ENCODE measurements at places on chromosomes 4 and X.

GRCh38 chr4:53552711-53553110, 38.6 kb downstream of the LNX1 start:
- DNase-seq = no peak

- no peak for DNase-seq
Observed at GRCh38 chr4:75699299-75699698, 25.1 kb upstream of the USO1 start.

DNA sequence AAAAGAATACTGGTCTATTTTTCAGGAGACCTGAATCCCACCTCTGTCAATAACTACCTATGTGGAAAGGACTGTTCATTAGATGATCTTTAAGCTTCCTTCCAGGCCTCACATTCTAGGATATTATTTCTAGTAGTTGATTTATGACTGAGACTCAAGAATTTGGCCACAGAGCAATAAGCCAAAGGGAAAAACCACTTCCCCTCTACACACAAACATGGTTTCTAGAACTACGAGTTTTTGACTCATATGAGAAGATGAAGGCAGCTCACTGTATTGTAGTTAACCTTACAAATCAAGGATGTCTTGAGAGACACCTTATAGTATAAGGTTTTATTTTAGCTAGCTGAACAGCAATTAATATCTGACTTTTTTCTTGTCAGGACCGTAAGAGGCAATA, 36.9 kb upstream of the GDPD2 start:
- no peak for DNase-seq

DNA sequence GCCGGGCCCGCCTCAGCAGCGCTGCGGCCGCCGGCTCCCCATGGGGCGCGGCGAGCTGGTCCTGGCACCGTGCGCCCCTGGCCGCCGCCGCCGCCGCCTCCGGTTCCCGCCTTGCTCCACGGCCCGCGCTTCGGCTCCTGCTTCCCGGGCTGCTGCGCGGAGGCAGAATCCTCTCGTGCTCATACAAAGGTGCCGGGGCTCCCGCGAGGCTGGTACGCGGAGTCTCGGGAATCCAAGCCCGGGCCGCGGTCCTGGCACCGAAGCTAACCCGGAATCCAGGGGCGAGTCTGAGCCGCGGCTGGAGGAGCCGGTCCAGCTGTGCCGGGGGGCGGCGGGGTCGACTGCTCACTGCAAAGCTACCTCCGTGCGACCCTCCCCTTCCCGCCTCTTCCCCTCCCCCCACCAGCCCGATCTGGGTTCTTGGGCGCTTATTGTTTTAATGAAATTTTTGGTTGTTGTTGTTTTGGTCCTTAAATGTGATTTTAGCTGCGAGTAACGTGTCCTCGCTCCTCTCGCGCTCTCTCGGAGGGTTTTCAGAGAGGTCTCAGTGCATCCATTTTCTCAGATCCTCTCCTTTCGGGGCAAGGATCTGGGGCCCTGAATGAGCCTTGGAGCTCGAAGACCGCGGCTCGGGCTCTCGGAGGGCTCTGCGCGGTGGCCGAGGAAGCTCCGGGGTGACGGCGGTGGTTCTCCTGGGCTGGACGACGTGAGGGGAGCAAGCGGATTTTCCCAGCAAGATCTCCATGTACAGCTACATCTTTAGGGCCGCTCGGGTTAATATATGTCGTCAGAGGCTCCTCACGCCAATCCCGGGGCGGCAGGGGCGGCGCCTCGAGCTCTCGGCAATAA, at the start of gene HAND2:
Gene HAND2, minus strand, starts transcription at position 753 of the 849 bp plus-strand sequence. CDS start 940 bp downstream, outside the sequence.
- DNase-seq = peak; percentile 44

- no peak for DNase-seq
Observed at GRCh38 chr4:119726505-119726904, 97.9 kb upstream of the PDE5A start.

DNA sequence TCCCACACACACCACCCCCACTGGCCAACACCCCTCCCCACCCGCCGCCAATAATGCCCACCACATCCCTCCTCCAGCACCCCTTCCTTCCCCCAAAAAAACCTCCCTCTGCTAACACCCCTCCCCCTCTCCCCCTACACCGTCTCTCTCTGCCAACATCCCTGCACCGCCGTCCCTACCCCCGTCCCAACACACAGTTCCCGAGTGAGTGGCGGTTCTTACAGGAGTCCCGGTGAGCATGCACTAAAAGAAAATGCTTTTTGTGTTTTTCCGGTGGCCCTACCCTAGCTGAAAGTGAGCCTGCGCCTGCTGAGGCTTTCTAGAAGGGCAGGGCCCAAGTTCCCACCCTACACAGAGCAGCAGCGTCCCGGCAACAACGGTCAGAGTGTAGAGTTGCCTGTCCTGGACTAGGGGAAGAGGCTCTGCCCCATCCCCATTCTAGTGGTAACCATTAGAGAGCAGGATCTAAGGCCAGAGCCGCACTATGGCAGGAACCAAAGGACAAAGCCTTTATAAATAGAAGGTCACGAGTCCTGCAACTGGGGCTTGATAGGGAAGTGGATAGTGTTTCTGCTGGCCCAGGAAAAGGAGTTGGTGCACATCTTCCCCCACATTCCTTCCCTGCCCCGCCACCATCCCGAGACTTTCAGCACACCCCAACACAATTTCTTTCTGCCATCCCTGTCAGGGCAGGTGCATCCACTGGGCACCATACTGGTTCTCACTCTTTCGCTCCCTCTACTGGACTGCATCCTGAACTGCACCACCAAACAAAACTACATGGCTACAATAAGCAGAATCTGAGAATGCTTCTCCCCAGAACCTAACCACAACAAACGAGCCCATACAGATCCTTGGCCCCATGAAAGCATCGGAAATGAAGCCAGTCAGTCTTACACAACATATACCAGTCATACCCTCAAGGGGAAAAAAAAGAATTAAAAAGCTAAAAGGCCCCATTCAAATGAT, 78.1 kb upstream of the PAGE3 start:
- DNase-seq = no peak

- DNase-seq = no peak
Observed at GRCh38 chr4:130125467-130125866, 1029.5 kb downstream of the C4orf33 start.

DNA sequence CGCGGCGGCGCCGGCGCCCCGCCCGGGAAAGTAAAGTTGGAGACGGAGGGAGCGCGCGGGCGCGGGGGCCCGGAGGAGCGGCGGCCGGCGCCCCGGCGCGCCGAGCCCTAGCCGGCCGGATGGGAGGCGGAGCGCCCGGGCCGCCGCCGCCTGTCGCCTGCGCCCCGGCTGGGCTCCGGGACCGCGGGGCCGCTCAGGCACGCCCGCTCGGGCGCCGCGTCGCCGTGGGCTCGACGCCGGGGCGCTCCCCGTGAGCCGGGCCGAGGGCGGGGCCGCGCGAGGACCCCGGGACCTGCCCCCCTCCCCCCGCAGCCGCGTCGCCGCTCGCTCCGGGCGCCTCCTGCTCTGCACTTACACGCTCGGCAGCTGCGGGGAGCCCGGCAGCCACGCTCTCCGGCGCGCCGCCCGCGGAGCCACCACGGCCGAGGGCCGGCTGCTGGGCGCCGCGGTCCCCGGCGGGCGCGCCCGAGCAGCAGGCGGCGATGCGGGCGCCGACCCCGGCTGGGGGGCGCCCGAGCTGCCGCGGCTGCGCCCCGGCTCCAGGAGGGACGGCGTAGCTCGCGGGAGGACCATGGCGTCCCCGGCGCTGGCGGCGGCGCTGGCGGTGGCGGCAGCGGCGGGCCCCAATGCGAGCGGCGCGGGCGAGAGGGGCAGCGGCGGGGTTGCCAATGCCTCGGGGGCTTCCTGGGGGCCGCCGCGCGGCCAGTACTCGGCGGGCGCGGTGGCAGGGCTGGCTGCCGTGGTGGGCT, at the start of gene ADRA2C:
Gene ADRA2C, plus strand, starts transcription at position 350 of the 749 bp plus-strand sequence. Its CDS starts 222 bp downstream, at position 572.
- no peak for DNase-seq

DNA sequence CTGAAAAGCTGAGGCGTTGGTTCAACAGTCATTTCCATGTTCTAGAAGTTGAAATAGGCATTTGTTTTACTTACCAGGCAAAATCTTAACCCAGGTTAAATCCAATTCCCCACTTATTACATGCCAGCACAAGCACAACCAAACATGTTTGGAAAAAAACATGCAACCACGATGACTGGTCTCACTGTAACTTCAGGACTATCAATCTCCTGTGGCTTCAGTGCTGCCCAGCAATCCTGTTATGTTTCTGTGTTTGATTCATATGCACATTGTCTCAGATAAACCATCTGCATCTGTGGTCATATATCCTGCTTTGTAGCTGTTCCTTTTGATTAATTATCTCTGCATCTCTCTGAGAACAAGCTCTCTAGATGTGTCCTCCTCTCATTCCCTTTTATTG, 28.3 kb downstream of the PRDM8 start:
- no peak for DNase-seq

DNA sequence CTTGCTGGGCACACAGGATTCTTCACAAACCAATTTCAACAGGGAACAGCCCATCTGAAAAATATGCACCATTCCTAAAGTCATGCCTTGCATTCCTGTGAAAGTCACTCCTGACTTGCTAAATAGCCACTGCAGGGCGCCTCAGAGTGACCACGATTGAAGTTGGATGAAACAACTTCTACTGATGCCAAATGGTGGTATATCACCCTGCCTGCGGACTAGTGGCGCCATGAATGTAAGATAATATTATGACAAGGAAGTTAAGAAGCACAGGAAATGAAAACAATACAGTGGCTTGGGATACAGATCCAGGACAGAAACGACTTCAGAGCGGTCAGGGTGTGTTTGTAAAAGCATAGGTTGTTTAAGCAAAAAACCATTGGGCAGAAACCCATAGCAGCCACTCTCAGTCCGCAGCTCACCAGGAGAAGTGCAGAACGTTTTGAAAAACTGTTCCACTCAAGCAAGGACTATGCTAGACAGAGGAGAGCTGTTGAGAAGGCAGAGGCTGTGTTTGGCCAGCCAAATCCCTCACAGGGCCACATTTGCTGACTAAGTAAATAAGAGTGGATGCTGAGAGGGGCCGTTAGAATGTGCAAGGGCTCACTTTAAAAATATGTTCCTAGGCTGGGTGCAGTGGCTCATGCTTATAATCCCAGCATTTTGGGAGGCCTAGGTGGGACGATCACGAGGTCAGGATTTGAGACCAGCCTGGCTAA, 250.4 kb downstream of the PTTG2 start:
- DNase-seq = no peak

- DNase-seq = no peak
Observed at GRCh38 chr4:185204238-185204910, 574 bp upstream of the CFAP97 start.

GRCh38 chr4:38950159-38950558, 82.0 kb downstream of the TMEM156 start:
- DNase-seq = peak; percentile 10

GRCh38 chr4:76964769-76965168, 15.2 kb downstream of the SEPTIN11 start:
- no peak for DNase-seq

DNA sequence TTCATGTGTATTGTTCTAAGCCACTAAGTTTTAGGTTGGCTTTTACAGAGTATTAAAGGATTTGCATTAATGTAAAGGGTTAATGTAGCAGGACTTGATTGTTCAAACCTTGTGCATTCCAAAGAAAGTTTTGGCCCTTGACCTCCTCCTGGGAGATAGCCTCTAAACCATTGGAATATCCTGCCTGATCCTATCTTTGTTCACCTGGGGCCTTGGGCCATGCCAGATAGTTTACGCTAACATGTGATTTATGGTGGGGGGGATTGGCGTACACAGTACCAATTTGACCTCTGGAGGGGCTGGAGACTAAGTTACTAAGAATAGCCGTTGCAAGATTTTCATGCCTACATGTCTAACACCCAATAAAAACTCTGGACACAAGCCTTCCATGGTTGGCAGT, 1002.7 kb upstream of the PABPC4L start:
- no peak for DNase-seq

DNA sequence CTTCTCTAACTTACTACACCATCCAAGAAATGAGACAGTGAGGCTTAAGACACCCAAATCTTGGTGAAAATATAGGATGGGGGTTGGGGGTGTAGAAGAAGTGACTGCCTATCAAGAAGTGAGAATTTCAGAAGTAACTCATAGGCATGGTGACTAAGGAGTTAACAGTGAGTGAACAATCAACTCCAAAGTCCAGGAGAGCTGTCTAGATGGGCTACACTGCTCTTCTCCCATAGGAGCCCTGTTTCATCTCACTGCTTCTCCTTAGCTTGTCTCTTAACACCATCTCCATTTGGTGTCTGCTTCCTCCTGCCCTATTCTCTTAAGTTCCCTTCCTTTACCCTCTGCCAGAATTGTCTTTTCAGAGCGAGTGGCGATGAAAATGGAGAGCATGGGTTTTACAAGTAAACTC, 22.7 kb downstream of the FABP2 start:
- DNase-seq = no peak
